ENCODE measurements at places on chromosomes 1 and 21.

DNA sequence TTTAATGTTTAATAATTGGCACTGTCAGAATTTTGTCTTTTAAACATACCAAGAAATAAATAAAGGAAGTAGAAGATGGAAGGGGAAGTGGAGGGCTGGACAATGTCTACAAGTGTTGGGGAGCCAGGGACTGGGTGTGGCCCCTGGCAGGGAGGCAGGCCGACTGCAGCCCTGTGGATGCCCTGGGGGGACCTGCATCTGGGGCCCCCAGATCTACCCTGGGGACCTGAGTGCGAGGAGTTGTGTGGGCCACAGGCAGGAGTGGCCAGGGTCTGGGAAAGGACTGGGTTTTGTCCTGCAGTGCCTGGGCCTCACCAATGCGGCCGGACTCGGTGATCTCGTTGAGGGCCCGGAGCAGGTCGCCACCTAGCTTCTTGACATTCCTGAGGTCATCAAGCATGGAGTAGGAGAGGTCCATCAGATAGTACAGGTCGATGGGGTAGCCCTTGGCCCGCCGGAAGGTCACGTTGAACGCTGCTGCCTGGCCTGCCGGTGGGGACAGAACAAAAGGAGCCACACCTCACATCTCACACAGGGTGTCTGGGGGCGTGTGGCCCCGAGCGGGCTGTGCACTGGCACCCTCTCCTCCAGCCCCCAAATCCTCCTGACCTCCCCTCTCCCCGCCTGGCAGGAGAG lies 17.5 kb downstream of the ITGB2 start:
- no peak for DNase-seq

DNA sequence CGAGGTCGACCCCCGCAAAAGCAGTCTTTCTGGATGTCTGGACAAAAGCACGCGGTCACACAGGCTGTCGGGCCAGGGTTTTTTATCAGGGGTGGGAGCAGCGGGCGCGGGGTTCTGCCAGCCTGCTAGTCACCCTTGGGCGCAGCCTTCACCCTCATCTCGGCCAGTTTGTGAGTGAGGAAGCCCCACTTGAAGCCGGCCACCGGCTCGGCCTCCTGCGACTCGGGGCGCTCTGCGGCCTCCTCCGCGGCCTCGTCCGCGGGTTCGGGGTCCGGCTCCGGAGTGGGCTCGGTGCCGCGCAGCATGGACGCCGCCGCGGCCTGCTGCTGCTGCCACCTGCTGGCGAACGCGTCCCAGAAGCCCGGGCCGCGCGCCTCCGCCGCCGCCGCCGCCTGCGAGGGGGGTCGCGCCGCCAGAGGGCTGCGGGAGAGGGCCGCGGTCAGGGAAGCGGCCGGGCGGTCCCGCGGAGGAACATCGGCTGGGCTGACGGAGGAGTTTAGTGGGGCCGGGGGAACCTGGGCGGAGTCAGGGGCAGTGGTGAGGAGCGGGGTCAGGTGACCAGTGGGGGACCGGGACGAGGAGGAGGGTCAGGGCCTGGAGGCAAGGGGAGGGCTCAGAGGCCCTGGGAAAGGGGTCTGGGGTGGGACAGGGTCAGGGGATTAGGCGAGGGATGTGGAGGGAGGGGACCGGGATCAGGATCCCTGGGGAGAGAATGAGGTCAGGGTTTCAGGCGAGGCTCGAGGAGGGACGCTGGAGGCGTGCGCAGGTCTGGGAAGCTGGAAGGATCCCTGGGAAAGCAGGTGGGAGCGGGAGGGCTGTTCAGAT lies 4.5 kb downstream of the C1orf232 start:
- DNase-seq, result no peak

DNA sequence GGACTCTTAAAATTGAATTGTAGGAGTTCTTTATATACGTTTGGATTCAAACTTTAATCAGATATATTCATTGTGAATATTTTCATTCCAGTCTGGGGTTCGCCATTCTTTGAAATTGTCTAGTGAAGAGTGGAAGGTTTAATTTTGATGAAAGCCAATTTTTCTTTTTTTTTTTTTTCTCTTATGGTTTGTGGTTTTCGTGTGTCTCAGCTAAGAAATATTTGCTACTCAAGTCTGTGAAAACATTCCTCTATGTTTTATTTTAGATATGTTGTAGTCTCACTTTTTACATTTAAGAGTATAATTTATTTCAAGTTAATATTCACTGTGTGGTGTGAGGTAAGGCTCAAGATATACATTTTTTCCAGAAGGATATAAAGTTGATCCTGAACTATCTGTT lies 220.5 kb downstream of the KCNT2 start:
- no peak for DNase-seq

DNA sequence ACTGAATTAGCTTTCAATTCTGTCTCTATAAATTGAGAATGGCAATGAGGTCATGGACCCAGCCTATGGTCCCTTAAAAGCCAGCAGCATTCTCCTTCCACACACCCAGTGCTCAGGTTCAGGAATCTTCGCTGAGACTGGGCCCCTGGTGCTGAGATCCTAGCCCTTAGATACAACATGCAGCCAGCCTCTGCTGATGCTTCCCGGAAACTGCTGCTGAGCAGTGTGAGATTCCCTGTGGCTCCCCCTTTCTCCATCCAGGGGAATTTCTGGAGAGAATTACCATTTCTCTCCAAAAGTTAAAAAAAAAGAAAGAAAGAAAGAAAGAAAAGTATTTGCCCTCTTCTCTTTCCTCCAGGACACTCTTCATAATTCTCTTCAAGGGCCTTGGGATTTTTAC lies 31.7 kb upstream of the RALGPS2 start:
- DNase-seq, result no peak

DNA sequence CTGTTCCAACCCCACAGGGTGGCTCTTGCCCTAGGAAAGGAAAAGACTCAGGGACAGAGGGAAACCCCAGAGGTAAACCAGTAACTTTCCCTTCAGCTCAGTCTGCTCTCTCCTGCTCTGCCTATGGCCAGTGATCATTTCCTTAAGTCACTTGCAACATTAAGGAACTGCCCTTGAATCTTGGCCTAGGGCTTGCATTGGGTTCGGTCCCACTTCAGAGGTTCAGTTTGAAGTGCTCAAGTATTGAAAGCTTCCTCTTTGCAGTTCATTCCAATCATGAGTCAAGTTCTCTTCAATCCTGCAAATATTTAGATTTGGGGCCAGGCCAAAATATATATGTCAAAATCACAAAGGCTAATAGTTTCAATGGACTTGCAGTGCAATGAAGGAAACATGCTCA lies 97.7 kb upstream of the IRF2BP2 start:
- DNase-seq, result no peak

DNA sequence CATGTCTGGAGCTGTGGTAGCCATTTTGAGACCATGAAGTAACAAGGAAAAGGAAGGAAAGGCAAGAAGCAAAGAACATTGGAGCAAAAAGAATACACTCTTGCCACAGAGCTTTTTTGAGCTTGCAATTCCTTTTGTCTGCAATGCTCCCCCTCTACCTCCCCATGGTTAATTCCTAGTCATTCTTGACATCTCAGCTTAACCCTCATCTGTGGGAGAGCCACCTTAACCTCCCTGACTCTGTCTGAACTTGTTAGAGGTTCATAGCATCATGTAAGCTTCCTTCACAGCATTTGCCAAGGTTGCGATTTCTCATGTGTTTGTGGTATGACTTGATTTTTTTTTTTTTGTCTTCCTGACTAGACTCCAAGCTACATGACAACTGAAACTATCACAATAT lies 564.1 kb upstream of the PLXNA2 start:
- no peak for DNase-seq

GRCh38 chr1:155598842-155599331 lies 11.1 kb upstream of the MSTO1 start:
- no peak for DNase-seq

DNA sequence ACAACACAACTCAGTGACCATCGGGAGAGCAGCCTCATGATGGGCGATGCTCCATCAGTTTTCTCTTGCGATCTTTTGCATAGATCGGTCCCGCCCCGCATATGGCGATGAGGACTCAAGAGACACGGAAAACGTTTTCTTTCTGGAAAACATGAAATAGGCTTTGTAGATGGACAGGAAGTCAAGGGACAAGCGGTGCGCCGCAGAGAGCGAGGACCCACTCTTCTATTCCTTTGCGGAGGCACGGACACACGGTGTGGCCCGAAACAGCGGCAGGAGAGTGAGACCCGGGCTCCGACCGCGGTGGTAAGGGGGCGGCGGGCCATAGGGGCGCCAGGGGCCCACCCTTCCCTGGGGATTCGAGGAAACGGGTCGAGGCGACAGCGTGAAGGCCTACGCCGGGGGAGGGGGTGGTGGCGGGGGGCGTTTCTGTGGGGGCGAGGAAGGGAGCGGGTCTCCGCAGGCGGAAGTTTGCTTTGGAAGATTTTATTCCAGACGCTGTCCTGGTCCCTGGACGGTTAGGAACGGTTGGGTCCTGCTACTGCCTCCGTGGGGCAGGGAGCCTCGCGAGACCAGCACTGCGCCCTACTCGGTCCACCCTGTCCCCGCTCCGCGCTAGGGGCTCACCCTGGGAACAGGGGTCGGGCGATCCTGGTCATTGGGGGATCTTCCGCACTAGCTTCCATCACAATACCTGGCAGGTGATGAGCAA lies 796 bp upstream of the TDRKH start:
- no peak for DNase-seq

DNA sequence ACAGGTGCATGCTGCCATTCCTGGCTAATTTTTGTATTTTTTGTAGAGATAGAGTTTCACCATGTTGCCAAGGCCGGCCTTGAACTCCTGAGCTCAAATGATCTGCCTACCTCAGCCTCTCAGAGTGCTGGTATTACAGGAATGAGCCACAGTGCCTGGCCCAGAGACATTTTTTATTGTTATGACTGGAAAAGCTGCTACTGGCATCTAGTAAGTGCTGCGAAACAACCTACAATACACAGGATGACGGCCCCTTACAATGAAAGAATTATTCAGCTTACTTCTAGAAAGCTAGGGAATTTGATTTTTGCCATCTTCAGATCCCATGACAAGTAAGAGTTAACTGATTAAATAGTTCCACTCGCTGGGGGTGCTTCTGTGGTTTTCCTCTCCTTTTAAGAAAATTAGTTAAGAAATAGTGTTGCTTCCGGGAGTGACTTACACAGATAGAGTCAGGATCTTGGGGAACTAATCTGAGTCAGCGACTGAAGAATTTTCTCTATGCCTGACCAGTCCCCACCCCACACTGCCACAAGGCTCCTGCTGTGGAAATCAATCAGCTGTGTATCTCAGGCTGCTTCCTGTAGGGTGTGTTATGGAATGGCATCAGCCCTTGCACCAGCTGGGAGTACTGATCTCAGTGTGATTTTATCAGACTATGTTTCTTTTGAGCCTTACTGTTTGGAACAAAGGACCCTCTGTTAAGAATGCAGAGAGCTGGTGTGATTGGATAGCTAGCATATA lies 93.0 kb upstream of the BMP8A start:
- DNase-seq, result peak; percentile 19

GRCh38 chr1:33895976-33896375 lies 32.1 kb downstream of the HMGB4 start:
- DNase-seq, result no peak

- no peak for DNase-seq
Observed at GRCh38 chr21:35730325-35730724, 330.0 kb downstream of the SETD4 start.

- DNase-seq, result no peak
Observed at GRCh38 chr21:32757804-32758203, 13.8 kb downstream of the PAXBP1 start.

DNA sequence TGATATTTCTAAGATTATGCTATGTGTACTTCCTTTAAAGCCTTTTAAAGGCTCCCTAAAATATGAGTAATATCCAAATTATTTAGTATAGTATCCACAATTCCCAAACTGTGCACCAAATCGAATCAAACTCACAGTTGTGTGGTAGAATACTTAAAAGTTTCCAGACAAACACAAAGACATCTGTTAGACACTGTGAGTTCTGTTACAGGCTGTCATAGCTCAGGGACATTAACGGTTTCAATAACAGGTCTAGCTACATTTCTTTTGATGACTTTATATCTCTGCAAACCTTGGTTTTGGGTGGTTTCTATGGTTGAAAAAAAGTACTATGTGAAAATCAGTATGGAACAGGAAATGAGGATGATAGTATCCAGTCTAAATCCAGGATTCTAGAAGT lies 36.9 kb upstream of the NEK7 start:
- no peak for DNase-seq

DNA sequence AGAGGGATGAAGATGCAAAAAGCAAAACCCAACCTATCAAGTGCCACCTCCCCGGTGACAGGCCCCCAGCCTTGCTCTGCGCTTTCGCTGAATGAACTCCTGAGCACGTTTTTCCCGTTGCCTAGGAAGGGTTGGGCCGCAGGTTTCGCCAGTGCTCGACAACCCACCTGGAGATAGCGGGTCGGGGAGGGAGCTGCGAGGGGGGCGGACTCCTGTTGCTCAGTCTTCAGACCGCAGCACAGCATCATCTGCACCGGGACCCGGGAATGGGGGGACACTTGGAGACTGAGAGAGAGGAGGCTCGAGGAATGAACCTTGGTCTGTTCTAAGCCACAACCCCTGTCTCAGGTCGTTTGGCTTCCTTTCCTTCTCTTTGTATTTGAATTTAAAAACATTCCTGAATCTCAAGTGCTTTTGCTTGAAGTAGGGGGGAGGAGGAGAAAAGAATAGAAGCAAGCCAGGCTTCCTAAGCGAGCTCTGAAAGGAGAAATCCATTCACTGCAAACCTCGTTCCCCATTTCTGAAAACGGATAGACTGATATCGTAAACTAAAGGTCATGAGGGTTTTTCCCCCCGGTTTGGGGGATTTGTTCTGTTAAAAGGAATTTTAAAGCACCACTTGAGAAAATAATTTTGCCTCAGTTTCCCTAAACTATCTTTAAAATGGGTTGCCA lies 1.2 kb downstream of the AK5 start:
- DNase-seq, result peak; percentile 8

GRCh38 chr1:68332041-68332440 lies 99.7 kb upstream of the WLS start:
- DNase-seq, result no peak

GRCh38 chr21:41640748-41641509 lies 125.9 kb downstream of the RIPK4 start:
- DNase-seq, result no peak

DNA sequence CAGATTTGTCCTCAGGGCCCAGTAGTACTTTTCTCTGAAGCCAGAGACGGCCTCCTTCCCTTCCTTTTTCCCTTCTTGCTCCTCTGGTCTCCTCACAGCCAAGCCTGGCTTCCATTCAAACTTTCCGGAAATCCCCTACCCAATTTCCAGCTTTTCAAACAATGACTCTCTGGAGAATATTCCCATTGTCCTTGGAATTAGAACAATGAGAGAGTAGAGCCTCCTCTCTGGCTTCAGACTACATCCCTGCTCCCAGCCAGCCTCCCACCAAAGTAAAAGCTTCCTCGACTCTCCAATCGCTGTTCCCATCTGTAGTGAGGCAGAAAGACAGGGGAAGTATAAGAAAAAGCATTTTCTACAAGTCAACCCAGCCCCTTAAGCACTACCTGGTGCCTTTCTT lies 77.7 kb upstream of the SOX13 start:
- no peak for DNase-seq
